ENCODE measurements at places on chromosomes 2 and 18.

- peak; percentile 48 for DNase-seq
These were observed 40.3 kb upstream of the ZFP36L2 start for GRCh38 chr2:43266711-43267111.

- no peak for DNase-seq
These were observed 23.7 kb downstream of the CRACDL start for GRCh38 chr2:98912221-98912851.

DNA sequence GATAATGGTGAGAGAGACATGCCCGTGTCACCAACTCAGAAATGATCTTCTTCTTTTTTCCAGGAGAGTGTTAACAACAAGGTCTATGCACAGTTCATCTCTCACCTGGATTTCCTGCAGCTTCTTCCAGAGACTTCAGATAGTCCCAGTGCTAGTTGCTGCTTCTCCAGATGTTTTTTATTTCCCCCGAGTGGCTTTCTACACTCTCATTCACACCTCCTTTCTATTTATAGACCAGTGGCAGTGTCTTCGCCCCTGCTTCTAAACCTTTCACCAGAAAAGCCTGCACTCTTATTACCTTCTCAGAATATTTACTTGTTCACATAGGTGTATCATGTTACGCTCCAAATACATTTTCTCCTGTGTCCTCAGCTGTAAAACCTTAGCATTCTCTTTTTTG, 558.8 kb upstream of the CHAC2 start:
- DNase-seq = no peak

DNA sequence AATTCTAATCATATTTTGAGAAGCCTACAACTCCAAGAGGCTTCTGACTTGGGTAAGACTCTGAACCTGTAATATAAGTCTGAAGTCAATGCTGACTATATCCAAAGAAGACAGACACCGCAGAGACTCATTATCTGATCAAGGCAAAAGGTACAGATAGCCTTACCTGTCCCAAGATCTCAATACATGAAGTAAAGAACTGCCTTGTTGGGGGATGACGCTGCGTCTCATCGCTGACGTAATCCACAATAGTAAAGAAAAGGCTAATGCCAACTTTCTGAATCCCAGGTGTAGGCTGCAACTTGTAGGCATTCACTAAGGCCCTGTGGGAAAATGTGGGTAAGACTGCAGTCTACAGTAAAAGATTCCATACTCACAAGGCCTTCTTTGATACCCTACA, 62.1 kb downstream of the SIGLEC15 start:
- DNase-seq = no peak

DNA sequence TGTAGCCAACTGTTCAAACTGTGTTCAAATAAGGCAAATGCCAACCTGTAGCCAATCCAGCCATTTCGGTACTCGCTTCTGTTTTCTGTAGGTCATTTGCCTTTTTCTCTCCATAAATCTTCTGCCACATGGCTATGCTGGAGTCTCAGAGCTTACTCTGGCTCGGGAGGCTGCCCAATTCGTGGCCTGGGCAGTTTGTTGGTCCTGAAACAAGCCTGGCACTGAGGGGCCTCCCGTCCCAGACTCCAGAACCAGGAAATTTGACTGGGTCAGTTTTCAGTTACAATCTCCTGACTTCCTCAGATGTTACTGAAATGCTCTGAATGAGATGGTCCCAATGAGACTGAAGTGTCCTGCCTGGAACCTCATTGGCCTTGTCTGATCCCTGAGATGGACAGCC, 120.8 kb upstream of the NPAS2 start:
- DNase-seq = no peak

DNA sequence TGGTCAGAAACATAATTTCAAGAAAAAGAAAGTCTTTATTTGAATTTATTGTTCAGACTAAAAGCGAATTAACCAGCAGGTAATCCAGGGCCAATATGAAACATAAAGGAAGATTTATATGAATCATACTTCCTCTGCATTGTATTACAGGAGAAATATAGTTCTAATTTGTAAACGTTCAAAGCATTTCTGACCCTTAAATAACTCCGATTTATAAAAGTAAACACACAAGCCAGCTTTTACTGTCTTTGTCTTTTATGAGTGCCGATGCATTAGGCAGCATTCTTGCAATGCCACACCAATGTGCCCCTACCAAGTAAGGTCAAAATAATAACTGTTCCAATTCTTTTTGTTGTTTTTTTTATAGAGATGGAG, 118.8 kb upstream of the RBBP8 start:
- no peak for DNase-seq

DNA sequence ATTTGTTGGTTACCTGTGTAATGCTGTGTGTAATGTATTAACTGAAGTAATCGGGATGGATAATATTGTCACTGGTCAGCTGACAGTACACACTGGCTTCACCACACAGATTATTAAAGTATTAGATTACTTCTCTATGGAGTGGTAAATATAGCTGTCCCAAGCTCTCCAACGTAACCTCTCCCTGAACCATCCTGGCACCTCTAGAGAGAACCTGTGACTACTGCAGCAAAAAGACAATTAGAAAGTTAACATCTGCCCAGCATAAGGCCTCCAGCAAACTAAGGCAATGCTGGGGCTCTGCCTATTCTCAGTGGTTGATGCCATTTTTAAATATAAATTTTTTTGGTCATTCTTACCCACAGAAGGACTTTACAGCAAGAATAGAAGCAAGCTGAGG, 351.3 kb downstream of the GPD2 start:
- DNase-seq = no peak

DNA sequence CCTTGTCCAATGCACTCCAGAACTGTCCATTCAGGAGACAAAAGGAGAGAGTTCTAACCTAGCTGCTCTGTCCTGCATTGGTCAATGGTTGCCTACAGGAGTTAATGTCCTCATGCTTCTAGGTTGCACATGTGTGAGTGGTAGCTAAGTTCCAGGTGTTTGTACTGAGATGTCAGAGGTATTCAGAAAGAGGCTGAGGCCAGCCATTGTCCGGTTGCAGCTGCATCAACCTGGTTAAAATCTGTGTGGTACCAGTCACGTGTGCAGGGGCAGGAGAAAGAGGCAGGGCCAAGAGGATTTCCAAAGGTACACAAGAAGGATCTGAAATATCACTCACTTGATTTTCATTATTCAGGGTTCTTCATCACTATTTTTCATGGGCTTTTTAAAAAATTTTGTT, 70.8 kb downstream of the DTNA start:
- no peak for DNase-seq

GRCh38 chr2:144324446-144325045, 195.4 kb downstream of the ZEB2 start:
- no peak for DNase-seq

DNA sequence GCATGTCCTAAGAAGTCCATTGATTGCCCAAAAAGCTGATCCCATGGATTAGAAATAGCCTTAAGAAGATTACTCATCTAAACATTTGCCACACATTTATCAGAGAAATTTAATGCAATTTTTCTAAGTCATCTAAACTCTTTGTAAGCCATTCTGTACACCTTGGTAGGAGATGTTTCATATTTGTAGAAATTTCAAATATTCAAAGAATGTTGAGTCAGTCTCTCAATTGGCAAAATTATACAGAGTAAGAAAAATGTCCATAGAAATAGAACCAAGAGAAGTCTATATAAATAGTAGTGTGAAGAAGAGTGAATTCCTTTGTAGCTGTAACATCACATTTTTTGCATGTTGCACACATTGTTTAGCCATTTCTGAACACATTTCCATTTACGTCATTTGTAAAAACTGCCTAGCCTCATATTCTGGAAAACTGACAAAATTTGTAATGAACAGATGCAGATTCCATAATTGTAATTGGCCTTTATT, 128.6 kb downstream of the MSTN start:
- DNase-seq = no peak

GRCh38 chr18:1045658-1046057, 141.0 kb downstream of the ADCYAP1 start:
- DNase-seq = no peak

DNA sequence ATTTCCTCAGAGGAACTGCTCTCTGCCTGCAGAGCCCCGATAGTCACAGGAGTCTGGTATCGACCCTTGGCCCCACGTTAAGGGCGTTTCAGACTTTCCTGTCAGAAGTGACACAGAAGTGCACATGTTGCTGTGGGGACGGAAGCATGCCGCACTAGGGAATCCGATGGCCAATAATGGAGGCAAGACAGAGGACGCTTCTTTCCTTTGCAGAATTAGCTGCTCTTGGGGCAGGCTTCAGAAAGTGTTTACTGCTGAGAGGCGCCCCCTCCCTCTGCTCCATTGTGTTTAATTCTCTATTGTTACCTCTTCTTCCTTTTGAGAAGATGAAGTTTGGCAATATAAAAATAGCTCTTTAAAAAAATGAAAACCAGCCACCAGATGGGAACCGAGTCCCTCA, 118.6 kb upstream of the EML6 start:
- no peak for DNase-seq

DNA sequence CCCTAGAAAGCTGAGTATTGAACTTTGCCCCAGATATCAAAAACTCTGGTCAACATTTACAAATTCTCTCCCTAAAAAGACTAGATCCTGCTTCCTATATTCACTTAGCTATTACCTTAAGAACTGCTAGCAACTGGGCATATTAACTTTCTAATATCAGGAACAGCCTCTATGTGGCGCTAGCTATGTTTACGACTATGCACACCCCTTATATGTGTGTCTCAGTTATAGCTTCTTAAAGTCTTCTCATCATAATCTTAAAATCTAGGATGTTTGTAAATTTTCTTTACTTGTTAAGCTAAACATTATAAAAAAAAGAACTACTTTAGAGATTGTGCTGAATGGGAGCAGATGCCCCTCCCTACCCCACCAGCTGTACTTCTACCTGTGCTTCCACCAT, 1.7 kb upstream of the STAMBP start:
- DNase-seq = no peak

DNA sequence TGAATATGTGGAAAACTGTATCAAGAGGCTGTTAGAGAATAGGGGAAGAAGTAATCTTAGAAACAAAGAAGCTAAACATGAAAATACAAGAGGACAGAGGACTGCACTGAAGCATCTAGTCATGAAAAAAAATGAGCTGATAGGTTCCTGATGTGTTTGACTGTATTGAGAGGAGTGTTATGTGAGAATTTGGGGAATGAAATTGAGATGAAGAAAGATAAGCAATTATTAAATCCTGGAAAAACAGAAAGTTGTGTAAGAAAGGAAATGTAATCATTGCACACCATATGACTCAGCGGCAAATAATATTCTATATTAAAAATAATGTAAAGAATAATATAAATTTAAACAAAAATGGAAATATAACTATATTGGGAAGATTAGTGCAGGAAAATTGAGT, 71.2 kb downstream of the SEMA4F start:
- DNase-seq = no peak

DNA sequence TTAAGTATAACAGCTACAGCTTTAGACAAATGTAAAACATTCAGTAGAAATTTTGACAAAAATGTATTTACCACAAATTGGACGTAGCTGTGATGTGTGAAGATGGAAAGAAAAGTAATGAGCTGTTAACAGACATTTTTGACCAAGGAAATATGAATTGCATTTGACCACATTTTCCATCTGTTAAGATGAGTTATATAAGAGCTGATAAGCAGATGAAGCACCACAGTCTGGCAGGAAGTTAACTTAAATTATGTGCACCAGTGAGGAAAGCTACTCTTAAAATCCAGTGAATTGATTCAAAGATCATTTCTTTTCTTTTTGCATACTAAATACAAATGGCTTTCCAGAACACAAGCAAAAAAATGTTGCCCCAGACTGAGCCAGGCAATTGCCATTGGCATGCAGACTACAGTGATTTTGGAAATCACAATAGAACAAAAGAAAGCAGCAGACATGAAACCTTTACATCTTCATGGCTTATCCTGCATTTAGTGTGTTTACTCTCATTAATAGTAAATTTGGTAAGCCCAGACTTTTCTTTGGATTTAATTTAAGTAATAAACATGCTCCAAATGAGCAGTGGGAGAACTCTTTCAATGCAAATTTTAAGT, 493.7 kb downstream of the TMX3 start:
- DNase-seq = no peak

- peak; percentile 68 for DNase-seq
These were observed 105.0 kb upstream of the SMAD7 start for GRCh38 chr18:49055754-49056172.

- DNase-seq = no peak
These were observed 38.1 kb upstream of the SLC3A1 start for GRCh38 chr2:44237221-44237620.

DNA sequence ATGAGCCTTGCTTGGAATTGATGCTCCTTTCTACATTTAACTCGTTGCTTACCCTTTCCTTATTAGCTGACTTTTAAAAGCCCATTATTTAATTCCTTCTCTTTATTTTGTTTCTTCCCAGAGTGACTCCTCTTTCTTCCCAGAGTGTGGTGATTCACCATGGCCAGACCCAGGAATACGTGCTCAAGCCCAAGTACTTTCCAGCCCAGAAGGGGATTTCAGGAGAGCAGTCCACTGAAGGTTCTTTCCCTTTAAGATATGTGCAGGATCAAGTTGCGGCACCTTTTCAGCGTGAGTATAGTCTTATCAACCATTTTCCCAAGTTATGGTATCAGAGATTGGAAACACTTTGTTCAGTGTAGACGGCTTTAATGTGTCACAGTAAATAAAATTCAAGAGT, 163.7 kb downstream of the LTBP1 start:
- DNase-seq = no peak

- DNase-seq = no peak
These were observed 312.5 kb upstream of the HS6ST1 start for GRCh38 chr2:128630974-128631697.

- no peak for DNase-seq
These were observed 23.8 kb upstream of the YWHAQ start for GRCh38 chr2:9654452-9655100.

GRCh38 chr2:67604360-67604759, 207.2 kb downstream of the ETAA1 start:
- DNase-seq = no peak

DNA sequence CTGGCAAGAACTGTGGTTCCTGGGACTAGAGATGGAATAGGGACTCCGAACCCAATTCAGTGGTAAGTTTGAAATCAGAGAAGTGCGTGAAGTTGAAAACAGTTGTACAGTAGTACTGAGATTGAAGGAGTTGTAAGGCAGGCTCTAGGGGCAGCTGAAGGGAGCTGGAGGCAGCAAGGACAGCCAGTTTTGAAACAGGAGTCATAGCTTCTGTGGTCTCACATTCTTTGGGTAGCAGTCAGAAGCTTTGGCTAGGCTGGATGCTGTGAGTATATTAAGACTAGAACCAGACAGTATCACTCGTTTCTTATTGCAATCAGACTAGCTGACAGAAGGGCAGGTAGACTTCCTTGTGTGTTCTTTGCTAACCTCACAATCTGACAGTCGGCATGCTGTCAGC, 64.5 kb upstream of the ADAM23 start:
- no peak for DNase-seq

- peak; percentile 23 for DNase-seq
These were observed 108.1 kb upstream of the KCTD1 start for GRCh38 chr18:26656431-26656943.

- no peak for DNase-seq
These were observed 55.2 kb upstream of the NRP2 start for GRCh38 chr2:205627085-205627484.

Measured in right lobe of liver (tissue), 6 donors.